ENCODE measurements at places on chromosomes 6 and 20.

GRCh38 chr6:11820821-11821220 lies 42.2 kb upstream of the ADTRP start:
- no peak overlapping the region for H3K27ac ChIP-seq
- no peaks in the 10 kb centered on the region for H3K27me3 ChIP-seq
- peaks cover 22% of the 10 kb centered on the region for H3K4me1 ChIP-seq
- DNase-seq: no peak

DNA sequence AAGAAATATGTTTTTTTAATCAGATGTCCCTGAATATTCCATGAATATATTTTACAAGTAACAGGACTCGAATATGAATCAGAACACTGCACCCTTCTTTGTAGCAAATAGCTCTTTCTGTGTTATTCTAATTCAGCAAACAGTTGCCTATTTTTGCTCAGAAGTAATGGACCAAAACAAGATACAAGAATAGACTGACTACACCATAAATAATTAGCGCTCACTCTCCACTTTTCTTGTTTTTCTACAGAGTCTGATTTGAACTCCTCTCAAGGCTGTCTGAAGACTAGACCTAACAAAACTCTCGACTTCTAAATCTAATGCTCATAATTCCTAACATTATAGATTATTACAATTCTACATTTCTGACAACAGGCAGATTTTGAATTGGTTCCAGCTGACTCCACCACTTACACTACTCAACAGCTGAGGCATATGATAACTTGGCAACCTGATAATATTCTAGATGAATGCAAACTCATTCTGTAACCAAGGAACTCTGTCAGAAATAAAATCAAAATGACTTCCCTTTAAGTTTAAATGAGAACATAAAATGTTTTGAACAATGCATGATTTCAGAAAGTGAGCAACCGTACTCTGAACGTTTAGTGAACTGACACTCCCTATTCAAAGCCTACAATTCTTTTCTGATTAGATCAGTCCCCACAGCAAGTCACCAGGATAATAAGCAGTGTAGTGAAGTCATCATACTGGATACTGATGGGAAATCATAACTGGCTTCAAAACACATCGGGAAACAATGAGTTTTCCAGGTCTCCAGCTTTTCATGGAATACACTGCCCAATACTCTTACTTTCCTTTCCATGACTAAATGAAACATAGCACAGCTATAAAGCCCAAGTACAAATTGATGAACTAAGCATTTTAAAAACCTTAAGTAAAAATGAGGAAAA lies 114.2 kb upstream of the BEND6 start:
- H3K4me1 ChIP-seq: peaks cover 55% of the 10 kb centered on the region
- no peak for DNase-seq
- no peaks in the 10 kb centered on the region for H3K27me3 ChIP-seq

DNA sequence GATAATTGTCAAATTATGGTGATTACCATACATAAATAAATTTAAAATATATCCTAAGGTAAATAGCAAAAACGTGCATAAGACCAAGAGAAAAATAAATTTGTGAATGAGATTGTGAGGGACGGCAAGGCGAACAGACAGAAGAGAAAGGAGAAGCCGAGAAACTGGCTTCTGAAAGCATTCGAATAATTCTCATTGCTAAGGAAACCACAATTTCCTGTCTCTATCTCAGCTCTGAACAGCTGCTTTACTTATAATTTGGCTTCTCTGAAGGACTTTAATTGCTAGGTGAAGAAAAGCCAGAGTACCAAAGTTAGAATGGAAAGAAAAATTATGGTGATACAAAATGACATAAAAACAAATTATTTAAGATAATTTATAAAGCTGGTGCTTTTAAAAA lies 79.0 kb upstream of the RGS17 start:
- peaks cover 20% of the 10 kb centered on the region for H3K4me1 ChIP-seq
- peaks cover 1% of the 10 kb centered on the region for H3K27me3 ChIP-seq
- no peak for DNase-seq
- H3K36me3 ChIP-seq: no peaks in the 10 kb centered on the region
- no peak overlapping the region for H3K4me3 ChIP-seq

GRCh38 chr6:34819571-34820480 lies 27.9 kb downstream of the BLTP3A start:
- H3K27ac ChIP-seq: peak overlapping the region; percentile 41
- no peak for DNase-seq
- H3K4me3 ChIP-seq: no peak overlapping the region
- H3K27me3 ChIP-seq: no peaks in the 10 kb centered on the region

DNA sequence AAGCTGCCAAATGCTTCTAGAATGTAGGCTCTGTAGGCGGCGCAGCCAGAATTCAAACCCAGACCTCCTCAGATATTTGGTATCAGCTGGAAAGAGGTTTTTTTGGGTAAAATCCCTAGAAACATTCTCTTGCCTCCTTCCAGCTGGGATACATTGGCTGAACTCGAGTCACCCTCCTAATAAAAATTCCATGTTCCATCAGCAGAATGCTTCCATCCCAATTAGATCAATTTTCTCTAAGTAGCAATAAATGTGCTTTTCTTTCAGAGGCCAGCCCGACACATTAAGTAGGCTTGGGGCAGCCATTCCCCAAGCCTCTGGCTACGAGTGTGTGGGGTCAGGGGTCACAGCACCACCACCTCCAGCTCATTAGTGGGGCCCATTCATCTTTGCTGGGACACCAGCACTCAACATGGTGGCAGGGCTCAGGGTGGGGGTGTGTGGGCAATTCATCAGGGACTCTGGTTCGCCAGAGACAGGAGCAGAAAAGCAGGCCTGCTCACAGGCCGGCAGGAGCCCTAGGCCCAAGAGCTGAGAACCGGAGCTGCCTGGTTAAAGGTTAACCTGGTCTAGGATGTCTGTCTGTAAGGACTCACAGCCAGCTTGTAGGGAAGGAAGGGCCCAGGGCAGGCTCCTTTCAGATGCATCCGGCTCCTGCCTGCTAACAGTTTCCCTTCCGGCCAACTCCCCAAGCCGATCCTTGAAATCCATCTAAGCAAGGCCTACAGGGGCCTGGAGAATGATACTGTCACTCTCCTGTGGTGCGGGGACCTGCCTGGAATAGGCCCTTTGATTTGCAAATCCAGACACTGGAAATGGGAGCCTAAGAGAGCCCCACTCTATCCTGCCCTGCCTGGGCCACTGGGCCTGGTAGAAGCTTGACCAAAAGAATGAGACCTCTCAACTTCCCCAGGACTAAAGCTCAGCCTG lies 159.1 kb upstream of the TOP1 start:
- H3K27ac ChIP-seq: no peak overlapping the region
- no peak for DNase-seq
- H3K4me1 ChIP-seq: peaks cover 12% of the 10 kb centered on the region
- no peak overlapping the region for H3K4me3 ChIP-seq
- H3K27me3 ChIP-seq: peaks cover 13% of the 10 kb centered on the region

DNA sequence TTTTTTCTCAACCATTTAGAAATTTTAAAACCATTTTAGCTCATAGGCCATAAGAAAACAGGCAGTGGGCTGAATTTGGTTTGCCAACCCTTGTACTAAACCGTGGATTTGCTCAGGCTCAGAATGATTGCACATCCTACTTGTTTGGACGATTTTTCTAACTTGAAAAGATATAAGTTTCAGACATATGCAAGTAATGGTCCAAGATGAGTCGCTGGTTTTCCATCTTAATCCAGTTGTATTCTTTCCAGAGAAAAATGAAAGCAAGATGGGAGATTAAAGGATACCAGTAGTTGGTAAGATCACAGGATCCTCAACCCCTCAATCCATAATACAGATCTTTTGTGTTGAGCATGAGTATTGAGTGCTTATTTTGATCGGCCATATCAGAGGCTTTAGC lies 250.9 kb downstream of the TINAG start:
- H3K36me3 ChIP-seq: peaks cover 11% of the 10 kb centered on the region
- no peaks in the 10 kb centered on the region for H3K4me1 ChIP-seq
- DNase-seq: no peak
- H3K27ac ChIP-seq: no peak overlapping the region
- no peak overlapping the region for H3K4me3 ChIP-seq

DNA sequence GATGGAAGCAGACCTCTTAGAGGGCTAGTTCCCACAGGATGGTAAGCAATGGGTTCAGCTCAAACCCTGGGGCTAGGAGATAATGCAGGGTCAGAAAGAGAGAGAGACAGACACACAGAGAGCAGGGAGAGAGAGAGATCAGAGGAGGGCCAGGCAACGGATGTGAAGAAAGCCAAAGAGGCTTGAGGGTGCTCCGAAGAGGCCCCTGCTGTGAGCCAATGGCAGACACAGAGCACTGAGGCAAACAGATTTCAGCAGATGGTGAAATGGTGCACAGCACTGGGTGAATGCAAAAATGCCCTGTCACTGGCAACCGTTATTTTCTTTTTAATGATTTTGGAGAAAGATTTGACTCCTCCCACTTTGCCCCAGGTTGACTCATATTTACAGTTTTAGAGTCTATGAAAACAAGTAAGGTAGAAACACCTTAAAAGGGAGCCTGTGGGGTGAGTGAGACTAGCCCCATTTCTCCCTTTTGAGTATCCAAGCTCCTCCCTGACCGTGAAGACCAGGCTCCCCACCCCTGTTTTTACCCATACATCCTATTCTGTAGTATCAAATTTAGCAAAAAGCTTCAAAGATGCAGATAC lies 840 bp downstream of the DEFB132 start:
- H3K27me3 ChIP-seq: peaks cover 40% of the 10 kb centered on the region
- H3K4me3 ChIP-seq: no peak overlapping the region
- DNase-seq: no peak
- no peak overlapping the region for H3K27ac ChIP-seq
- no peaks in the 10 kb centered on the region for H3K36me3 ChIP-seq

GRCh38 chr20:44646641-44647274 lies 4.7 kb downstream of the ADA start:
- no peaks in the 10 kb centered on the region for H3K27me3 ChIP-seq
- peak overlapping the region; percentile 78 for H3K27ac ChIP-seq
- DNase-seq: no peak
- peaks cover 54% of the 10 kb centered on the region for H3K4me1 ChIP-seq
- no peak overlapping the region for H3K4me3 ChIP-seq

DNA sequence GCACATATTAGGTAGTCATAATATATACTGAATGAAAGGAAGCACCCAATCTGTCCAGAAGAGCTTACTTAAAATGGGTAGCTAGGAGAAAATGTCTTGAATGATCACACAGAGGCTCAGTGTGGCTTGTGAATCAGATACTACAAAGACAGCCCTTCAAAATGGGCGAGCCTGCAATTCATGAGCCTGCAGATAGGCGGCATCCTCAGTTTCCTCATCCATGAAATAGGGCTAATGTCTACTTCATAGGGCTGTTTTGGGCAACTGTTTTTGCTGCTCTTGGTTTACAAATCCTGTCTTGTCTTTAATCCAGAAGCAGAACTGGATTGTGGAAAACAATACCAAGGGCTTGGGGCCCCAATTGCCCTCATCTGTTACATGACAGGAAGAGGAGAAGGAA lies 129.3 kb upstream of the KCNK16 start:
- no peaks in the 10 kb centered on the region for H3K27me3 ChIP-seq
- no peak overlapping the region for H3K4me3 ChIP-seq
- H3K36me3 ChIP-seq: peaks cover 7% of the 10 kb centered on the region
- no peak for DNase-seq
- H3K4me1 ChIP-seq: peaks cover 38% of the 10 kb centered on the region
- no peak overlapping the region for H3K27ac ChIP-seq

- no peaks in the 10 kb centered on the region for H3K27me3 ChIP-seq
- H3K4me3 ChIP-seq: no peak overlapping the region
- H3K4me1 ChIP-seq: peaks cover 6% of the 10 kb centered on the region
- peaks cover 2% of the 10 kb centered on the region for H3K36me3 ChIP-seq
- H3K27ac ChIP-seq: no peak overlapping the region
Observed at GRCh38 chr6:11798096-11798495, 19.5 kb upstream of the ADTRP start.

DNA sequence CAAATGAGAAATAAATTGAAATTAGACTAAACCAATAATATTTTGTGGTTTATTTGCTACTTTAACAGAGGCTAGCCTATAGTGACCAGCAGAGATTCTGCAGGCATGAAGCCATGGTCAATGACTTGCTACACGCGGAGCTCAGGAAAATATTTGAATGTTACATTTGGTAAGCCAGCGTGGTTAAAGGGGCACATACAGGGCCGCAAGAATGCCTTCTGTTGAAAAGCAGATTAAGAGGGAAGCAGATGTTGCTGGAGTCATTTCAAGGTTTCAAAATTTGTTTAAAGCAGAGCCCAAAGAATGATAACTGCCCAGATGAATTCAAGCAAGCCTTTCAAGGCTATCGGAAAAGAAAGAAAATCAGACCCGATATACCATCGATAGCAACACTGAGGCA lies 294.3 kb upstream of the MAN1A1 start:
- DNase-seq: no peak
- no peak overlapping the region for H3K4me3 ChIP-seq

DNA sequence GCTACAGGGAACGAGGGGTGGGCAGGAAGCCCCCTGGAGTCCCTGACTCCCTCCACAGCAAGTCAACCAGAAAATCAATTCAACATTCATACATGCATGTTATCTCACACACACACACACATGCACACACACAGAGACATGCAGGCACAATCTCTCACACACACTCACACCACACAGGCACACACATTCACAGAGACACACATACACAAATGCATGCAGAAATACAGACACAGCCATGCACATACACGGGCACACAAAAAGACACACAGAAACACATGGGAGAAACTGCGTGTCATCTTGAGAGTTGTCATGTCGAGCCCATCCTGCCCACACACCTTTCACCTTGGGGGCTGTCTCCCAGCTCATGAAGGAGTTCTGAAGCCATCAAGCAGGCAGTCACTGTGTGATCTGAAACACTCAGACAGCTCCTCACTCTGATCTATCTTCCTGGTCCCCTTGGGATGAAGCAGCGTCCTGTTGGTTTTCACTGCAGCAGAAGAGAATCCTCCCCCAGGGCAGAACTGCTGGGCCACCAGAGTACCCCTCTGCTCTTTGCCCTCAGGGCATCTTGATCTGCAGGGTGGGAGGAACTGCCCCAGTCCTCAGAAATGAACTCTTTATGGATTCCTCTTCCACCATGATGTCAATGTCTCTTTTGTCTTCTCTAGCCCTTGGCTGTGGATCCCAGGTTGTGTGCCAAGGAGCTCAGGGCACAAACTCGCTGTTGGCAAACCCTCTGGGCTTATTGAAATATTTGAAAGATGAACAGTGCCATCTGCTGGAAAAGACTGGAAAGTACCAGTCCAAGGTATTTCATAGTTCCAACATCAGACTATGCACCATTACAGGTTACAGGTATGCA lies 8.8 kb downstream of the RAET1L start:
- no peak overlapping the region for H3K27ac ChIP-seq
- H3K4me3 ChIP-seq: no peak overlapping the region
- H3K27me3 ChIP-seq: peaks cover 73% of the 10 kb centered on the region

- no peak overlapping the region for H3K27ac ChIP-seq
- no peak overlapping the region for H3K4me3 ChIP-seq
- no peaks in the 10 kb centered on the region for H3K27me3 ChIP-seq
- peaks cover 28% of the 10 kb centered on the region for H3K36me3 ChIP-seq
Observed at GRCh38 chr6:43674291-43674690, 13.3 kb downstream of the MRPS18A start.

GRCh38 chr6:103236923-103237322 lies 1622.8 kb downstream of the HACE1 start:
- DNase-seq: no peak
- H3K36me3 ChIP-seq: no peaks in the 10 kb centered on the region
- H3K27me3 ChIP-seq: no peaks in the 10 kb centered on the region
- H3K4me3 ChIP-seq: no peak overlapping the region
- H3K27ac ChIP-seq: no peak overlapping the region
